ENCODE measurements at places on chromosomes 3 and 15. TPM values are rescaled to one million over a fixed set of nuclear protein-coding genes. Genes with fewer than 3 reads are reported as not detected.

SH2D7 gene
- total RNA-seq: not detected

ANKRD34C gene
- not detected for total RNA-seq

TRIM71 gene
- total RNA-seq: not detected

MAPKBP1 gene
- total RNA-seq: 15.1 TPM

CYP19A1 gene
- 0.19 TPM for total RNA-seq

LRRC31 gene
- total RNA-seq: not detected
